Left lung (tissue), 14 donors: ENCODE measurements at places on chromosomes 12 and 14. TPM values are rescaled to one million over a fixed set of nuclear protein-coding genes. Genes with fewer than 3 reads are reported as not detected.

Gene RNF34
- 37.3 TPM for polyA plus RNA-seq

DNA sequence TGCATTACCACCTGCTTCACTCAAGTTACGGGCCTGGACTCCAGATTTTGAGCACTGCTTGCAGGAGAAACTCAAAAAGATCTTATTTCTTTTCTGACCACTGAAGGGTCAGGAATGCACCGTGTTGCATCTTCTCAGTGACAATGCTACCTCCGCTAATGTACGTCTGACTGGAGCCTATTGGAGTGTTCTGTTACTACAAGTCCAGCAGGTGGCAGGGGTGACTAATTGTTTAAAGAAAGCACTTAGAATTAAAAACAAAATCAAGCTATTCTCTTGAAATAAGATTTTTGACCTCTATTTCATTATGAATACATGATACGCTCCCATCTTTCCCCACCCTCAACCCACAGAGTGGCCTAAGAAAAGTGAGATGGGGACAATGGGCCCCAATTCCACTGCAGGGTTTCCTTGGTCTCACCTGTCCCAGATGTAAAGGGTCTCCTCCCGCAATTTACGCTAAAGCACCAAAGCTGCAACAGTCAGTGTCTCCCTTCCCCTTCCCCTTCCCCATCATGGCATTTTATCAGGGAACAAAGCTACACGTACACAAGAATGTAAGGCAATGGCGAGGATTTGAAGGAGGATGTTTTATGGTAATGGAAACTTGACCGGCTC lies 2.2 kb downstream of the TBPL2 start:
- DNase-seq: peak; percentile 26

GRCh38 chr12:58074259-58074658 lies 132.9 kb downstream of the ATP23 start:
- DNase-seq: no peak

Gene TMCC3
- polyA plus RNA-seq: 7.0 TPM

- no peak for DNase-seq
These were observed 99.0 kb downstream of the SETD3 start for GRCh38 chr14:99381688-99382060.

- peak; percentile 89 for DNase-seq
These were observed 16.9 kb downstream of the ASB2 start for GRCh38 chr14:93959239-93960107.

- no peak for DNase-seq
These were observed 14.6 kb upstream of the CABP1 start for GRCh38 chr12:120625557-120626419.
